ENCODE measurements at places on chromosomes 16 and 17.

- peak overlapping the region; percentile 98 for H3K27ac ChIP-seq
- H3K27me3 ChIP-seq = no peaks in the 10 kb centered on the region
- peaks cover 59% of the 10 kb centered on the region for H3K4me1 ChIP-seq
- peak; percentile 94 for DNase-seq
These were observed 580 bp upstream of the KANSL1 start for GRCh38 chr17:46193626-46194392.

GRCh38 chr16:1337486-1337885 lies 4.0 kb downstream of the BAIAP3 start:
- peaks cover 20% of the 10 kb centered on the region for H3K27me3 ChIP-seq
- DNase-seq = no peak
- no peak overlapping the region for H3K4me3 ChIP-seq
- H3K36me3 ChIP-seq = no peaks in the 10 kb centered on the region
- H3K4me1 ChIP-seq = peaks cover 3% of the 10 kb centered on the region

GRCh38 chr17:72357764-72358365 lies 237.0 kb downstream of the SOX9 start:
- DNase-seq = no peak
- H3K27ac ChIP-seq = no peak overlapping the region
- no peak overlapping the region for H3K4me3 ChIP-seq
- no peaks in the 10 kb centered on the region for H3K4me1 ChIP-seq
- no peaks in the 10 kb centered on the region for H3K36me3 ChIP-seq

- no peak for DNase-seq
- H3K27me3 ChIP-seq = no peaks in the 10 kb centered on the region
- H3K4me3 ChIP-seq = no peak overlapping the region
These were observed 24.4 kb upstream of the CREBBP start for GRCh38 chr16:3904875-3905274.

- peaks cover 23% of the 10 kb centered on the region for H3K27me3 ChIP-seq
- H3K4me1 ChIP-seq = peaks cover 4% of the 10 kb centered on the region
- no peak overlapping the region for H3K27ac ChIP-seq
- no peak for DNase-seq
These were observed 982 bp downstream of the DBNDD1 start for GRCh38 chr16:90018297-90018651.

DNA sequence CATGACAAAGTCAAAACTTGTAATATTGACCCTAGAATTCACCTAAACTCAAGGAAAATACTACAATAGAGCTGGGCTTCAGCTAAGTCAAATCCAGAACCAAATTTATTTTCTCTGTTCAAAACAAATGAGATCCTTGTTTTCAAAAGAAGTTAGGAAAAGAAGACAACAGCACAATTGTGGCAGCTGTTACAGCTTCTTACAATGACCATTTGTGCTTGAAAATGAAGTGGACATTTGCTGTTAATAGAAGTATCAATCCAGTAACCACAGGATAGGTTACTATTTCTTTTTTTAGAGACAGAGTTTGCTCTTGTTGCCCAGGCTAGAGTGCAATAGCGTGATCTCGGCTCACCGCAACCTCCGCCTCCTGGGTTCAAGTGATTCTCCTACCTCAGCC lies 44.4 kb downstream of the APPBP2 start:
- H3K4me3 ChIP-seq = no peak overlapping the region
- no peaks in the 10 kb centered on the region for H3K4me1 ChIP-seq
- H3K36me3 ChIP-seq = peaks cover 16% of the 10 kb centered on the region
- DNase-seq = no peak
- no peak overlapping the region for H3K27ac ChIP-seq

DNA sequence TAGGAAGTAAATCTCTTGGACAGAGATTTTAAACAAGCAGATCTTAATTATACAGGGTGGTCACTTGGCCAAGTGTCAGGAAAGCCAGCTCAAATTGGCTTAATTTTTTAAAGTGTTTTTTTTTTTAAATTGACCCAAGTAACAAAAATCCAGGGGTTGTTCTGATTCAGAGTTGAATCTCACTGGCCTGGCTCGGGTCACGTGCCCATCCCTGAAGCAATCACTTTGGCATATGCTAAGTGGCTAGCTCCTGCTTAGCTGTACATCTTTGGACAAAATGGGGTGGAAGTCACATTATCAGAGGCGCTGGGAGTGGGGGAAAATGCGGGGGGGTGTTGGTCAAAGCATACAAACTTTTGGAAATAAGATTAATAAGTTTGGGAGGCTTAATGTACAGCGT lies 23.6 kb downstream of the CLEC19A start:
- no peak overlapping the region for H3K4me3 ChIP-seq
- H3K36me3 ChIP-seq = no peaks in the 10 kb centered on the region
- H3K27ac ChIP-seq = no peak overlapping the region
- no peaks in the 10 kb centered on the region for H3K27me3 ChIP-seq

DNA sequence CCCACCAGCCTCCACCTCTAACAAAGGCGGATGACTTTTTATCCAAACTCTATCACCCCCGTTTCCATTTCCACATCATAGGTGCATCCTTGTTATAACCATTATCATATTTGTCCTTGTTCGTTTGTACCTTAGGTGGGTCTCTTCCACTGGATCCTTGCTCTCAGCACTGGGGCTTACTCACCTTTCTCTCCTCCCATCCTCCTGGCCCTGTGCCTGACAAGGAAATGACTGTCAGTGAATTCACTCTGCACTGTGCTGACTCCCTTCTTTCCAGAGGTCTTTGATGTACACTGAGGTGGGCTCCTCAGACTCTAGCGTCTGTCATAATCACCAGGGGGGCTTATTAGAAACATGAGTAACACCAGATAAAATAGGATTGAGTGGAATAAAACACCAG lies 3.1 kb downstream of the GSG1L2 start:
- H3K4me1 ChIP-seq = no peaks in the 10 kb centered on the region
- H3K4me3 ChIP-seq = no peak overlapping the region
- no peaks in the 10 kb centered on the region for H3K36me3 ChIP-seq
- no peak overlapping the region for H3K27ac ChIP-seq

DNA sequence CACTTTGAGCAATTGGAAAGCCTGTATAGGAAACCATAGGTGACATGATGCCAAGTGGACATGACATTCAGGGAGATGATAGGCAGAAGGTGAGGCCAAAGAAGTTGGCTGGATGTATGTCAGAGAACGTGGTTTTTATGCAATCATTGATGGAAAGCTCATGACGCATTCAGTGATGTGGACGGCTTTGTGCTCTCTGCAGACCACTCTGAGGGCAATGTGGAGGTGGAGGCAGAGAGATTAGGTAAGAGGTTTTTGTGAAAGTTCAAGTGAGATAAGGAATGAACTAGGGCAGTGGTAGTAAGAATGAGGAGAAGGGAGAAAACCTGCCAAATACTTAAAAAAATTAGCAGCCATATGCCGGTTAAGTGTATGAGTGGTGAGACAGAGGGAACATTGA lies 99.0 kb downstream of the PRKCA start:
- peak; percentile 61 for DNase-seq
- H3K27ac ChIP-seq = peak overlapping the region; percentile 88
- no peaks in the 10 kb centered on the region for H3K27me3 ChIP-seq

GRCh38 chr16:29849505-29849904 lies 13.5 kb downstream of the CDIPT start:
- H3K27ac ChIP-seq = no peak overlapping the region
- peaks cover 1% of the 10 kb centered on the region for H3K4me1 ChIP-seq
- H3K4me3 ChIP-seq = no peak overlapping the region
- H3K36me3 ChIP-seq = peaks cover 27% of the 10 kb centered on the region

GRCh38 chr17:38353086-38353604 lies 1.5 kb downstream of the SOCS7 start:
- no peaks in the 10 kb centered on the region for H3K27me3 ChIP-seq
- H3K36me3 ChIP-seq = peaks cover 9% of the 10 kb centered on the region
- H3K4me3 ChIP-seq = peak overlapping the region; percentile 73
- no peak for DNase-seq

DNA sequence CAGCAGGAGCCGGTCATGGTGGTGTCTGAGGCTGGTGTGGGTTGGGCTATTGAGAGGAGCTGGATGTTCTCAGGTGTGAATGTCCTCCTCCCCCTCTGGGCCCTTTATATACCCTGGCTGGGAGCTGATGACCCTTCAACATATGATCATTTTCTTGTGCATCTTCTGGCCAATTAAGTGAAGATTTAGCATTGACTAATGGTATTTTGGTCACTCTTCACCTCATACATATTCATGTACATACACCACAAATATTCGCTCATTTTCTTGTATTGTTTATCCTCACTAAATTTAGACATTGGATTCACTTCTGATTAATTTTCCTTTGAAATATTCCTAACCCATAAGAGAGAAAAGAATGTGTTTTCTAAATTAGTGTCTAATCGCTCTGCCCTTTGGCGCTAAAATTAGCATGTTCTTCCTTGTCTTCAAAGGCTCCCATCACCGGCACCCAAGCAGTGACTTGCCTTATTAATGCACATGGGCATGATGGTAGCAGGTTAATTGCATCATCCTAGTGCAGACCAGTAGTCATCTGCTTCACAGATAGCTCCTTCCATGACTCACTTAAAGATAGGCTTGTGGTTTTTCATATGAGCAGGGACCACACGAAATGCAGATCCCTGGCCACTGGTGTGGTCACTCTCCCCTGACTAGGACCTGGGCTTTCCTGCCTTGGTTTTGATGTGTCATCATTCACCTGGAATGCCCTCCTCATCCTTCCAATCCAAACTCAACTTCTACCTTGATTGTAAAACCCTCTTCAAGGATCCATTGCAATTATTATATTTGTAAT lies at the start of gene KRTAP2-4:
Gene KRTAP2-4 (minus strand): TSS at position 51 of the 796 bp plus-strand sequence. CDS start 34 bp downstream, at position 17.
- H3K4me1 ChIP-seq = no peaks in the 10 kb centered on the region
- H3K36me3 ChIP-seq = no peaks in the 10 kb centered on the region
- no peak within 1 kb of the TSS for H3K4me3 ChIP-seq
- H3K27ac ChIP-seq = no peak within 1 kb of the TSS
- H3K27me3 ChIP-seq = peaks cover 8% of the 10 kb centered on the region
- no peak for DNase-seq

GRCh38 chr17:28178800-28179199 lies 136.3 kb downstream of the NLK start:
- H3K36me3 ChIP-seq = peaks cover 1% of the 10 kb centered on the region
- no peak for DNase-seq
- H3K27ac ChIP-seq = no peak overlapping the region
- no peak overlapping the region for H3K4me3 ChIP-seq
- H3K27me3 ChIP-seq = no peaks in the 10 kb centered on the region
- H3K4me1 ChIP-seq = peaks cover 15% of the 10 kb centered on the region

GRCh38 chr17:28112606-28113005 lies 70.1 kb downstream of the NLK start:
- H3K27ac ChIP-seq = no peak overlapping the region
- H3K4me3 ChIP-seq = no peak overlapping the region
- no peaks in the 10 kb centered on the region for H3K36me3 ChIP-seq

DNA sequence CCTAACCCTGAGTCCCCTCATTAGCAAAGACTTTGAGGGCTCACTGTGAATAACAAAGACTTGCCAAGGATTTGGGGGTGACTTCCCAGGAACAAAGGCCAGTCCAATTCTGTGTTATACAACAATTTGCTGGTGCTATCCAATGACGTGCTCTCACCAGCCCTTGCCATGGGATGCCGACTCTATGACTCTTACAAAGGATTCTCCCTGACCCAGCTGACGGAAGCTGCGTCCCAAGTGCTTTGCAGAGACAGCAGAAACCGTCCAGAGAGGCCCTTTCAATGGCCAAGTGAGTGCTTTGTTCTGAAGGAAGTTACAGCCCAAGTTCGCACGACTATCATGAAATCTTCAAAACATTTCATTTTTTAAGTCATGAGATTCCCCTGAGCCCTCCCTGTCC lies 345.3 kb upstream of the TNRC6C start:
- H3K4me1 ChIP-seq = peaks cover 25% of the 10 kb centered on the region
- H3K27ac ChIP-seq = no peak overlapping the region

- H3K27ac ChIP-seq = no peak overlapping the region
- no peaks in the 10 kb centered on the region for H3K27me3 ChIP-seq
- no peak overlapping the region for H3K4me3 ChIP-seq
These were observed 106.8 kb downstream of the BRIP1 start for GRCh38 chr17:61756561-61756960.

- peaks cover 2% of the 10 kb centered on the region for H3K27me3 ChIP-seq
- H3K4me3 ChIP-seq = no peak overlapping the region
- H3K36me3 ChIP-seq = no peaks in the 10 kb centered on the region
- H3K4me1 ChIP-seq = no peaks in the 10 kb centered on the region
- no peak overlapping the region for H3K27ac ChIP-seq
- DNase-seq = no peak
These were observed 41.4 kb downstream of the ABCC12 start for GRCh38 chr16:48114410-48114809.

DNA sequence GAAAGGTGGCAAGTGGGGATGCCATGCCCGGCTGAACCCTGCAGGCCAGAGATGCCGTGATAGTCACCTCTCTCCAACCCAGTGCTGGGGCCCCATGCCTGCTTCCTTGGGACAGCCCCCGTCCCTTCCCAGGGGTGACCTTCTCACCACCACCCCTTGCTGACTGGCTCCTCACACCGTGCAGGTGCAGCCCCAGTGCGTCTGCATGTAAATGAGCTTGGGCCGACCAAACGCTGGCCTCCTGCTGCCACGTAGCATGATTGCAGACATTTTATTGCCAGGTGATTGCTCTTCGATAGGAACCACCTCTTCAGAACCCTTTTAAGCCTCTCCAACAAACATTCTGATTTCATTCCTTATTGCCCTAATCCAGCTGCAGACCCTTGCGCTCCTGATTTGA lies 32.5 kb downstream of the ASIC2 start:
- no peak for DNase-seq
- H3K4me3 ChIP-seq = no peak overlapping the region
